ENCODE measurements at places on chromosomes 4 and X. TPM values are rescaled to one million over a fixed set of nuclear protein-coding genes. Genes with fewer than 3 reads are reported as not detected.

Gene PDLIM3
- total RNA-seq = 12.3 TPM

Gene PHEX
- 0.98 TPM for total RNA-seq

Gene CLTRN
- total RNA-seq = 0.25 TPM

Gene DAPP1
- total RNA-seq = 0.25 TPM

Gene SLC4A4
- total RNA-seq = 17.7 TPM

Gene CCSER1
- total RNA-seq = 122 TPM

Gene TGIF2LX
- not detected for total RNA-seq

Gene ZNF630
- 5.9 TPM for total RNA-seq

Gene SPRY1
- total RNA-seq = 16.0 TPM

Gene MAGEB6B
- not detected for total RNA-seq

Gene ARX
- 6.9 TPM for total RNA-seq

Gene DRP2
- total RNA-seq = 4.7 TPM

Gene EREG
- under 0.01 TPM for total RNA-seq

Gene RELL1
- 26.3 TPM for total RNA-seq

Gene SPP1
- 73.0 TPM for total RNA-seq

Gene DMP1
- under 0.01 TPM for total RNA-seq

Gene PCDH7
- 35.2 TPM for total RNA-seq

Gene SORBS2
- 70.8 TPM for total RNA-seq

All from temporal lobe (tissue), 4 donors.